ENCODE measurements at places on chromosomes 3 and 15.

- DNase-seq: no peak
Measured at GRCh38 chr3:108620250-108620649, 30.7 kb downstream of the DZIP3 start.

DNA sequence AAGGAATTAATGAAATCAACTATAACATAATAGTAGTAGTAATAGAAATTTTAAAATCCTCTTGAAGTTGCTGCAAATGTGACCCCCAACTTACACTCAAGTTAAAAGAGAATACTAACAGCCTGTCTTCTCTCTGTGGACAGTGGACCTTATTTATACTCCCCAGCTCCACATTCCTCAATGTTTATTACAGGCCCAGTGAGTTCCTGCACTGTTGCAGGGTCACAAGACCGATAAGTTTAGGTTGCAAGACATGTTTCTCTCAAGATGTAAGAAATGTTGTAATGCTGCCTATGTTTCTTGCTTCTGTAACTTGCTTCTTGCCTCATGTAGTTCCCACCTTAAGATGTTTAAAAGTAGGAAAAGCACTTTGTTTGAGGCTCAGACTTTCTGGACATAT lies 888.1 kb downstream of the PDCD6IP start:
- DNase-seq: no peak

DNA sequence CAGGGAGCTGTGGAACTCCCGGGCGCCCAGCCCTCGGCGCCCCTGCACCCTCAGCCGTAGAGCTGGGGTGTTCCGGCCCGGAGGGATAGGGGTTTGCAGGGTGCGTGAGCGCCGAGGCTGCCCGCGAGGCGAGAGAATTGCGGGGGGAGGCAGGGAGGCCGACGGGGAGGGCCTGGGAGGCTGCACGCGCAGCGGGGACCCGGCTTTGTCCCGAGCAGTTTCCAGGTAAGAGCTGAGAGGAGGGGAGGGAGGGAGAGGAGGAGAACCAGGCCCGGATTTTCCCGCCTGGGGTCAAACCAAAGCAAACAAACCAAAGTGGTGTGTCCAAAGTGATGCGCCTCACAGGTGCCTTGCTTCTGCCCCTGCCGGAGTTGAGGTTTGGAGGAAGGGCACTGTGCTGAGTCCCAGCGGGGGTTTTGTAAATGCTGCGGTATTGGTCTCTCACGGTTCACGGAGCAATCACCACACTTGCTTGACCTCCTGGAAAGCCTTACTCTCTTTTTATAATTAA lies 146.4 kb downstream of the TJP1 start:
- DNase-seq: no peak

DNA sequence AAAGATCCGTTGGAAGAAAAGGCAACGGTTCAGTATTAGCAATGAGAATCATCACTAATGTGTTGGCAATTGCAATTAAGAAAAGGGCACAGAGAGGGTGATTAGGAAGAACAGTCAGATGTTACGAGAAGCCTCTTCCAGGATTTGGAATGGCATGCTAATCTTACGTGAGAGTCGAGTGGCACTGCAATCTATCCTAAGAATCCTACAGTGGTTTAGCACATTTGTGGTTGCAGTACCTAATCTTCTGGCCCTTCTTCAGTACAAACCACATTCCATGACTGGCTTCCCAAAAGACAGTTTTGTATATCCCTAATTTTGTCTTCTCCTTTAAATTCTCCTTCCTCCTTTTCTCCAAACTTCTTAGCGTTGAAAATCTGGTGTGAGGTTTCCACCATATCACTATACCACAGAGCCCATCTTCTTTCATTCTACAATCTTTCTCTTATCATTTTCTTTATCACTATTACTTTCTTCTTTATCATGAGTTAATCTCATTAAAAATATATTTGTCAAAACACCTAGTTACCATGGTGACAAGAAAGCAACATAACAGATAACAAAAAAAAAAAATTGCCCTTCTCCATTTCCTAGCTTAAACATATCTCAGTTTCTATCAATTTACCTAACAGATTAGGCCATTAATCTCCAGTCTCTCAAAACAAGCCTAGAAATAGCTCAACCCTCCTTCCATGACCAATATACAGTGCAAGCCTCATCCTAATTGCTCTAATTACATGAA lies 60.1 kb downstream of the IGSF11 start:
- DNase-seq: no peak

GRCh38 chr15:49865925-49866757 lies 245.3 kb downstream of the DTWD1 start:
- no peak for DNase-seq
